ENCODE measurements at places on chromosomes 2 and 18. TPM values are rescaled to one million over a fixed set of nuclear protein-coding genes. Genes with fewer than 3 reads are reported as not detected.

TMEM214 gene
- total RNA-seq: 33.5 TPM

MGAT4A gene
- 24.2 TPM for total RNA-seq

KIAA2012 gene
- total RNA-seq: 0.18 TPM

GPR39 gene
- total RNA-seq: 4.3 TPM

CNTNAP5 gene
- 0.58 TPM for total RNA-seq

BOLL gene
- 0.23 TPM for total RNA-seq
